ENCODE measurements at places on chromosomes 16 and 17.

DNA sequence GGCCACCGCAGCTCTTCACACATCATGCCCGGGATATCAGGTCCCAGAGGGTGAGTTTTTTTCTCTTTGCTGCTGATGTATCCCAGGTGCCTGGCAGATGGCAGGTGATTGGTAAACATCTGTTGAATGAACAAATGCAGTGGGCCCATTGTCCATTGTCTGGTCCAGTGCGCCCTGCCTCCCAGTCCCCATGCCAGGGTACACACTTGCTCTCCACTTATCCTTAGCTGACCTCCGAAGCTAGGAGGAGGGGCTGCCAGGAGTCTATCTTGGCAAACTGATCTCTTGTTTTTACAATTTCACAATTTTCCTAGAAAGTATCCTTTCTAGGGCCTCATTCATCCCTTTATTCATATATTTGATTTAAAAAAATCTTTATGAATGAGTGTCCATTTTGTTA, 196.0 kb downstream of the RAB11FIP4 start:
- no peak for DNase-seq

GRCh38 chr16:49615576-49615975, 240.3 kb downstream of the ZNF423 start:
- no peak for DNase-seq

DNA sequence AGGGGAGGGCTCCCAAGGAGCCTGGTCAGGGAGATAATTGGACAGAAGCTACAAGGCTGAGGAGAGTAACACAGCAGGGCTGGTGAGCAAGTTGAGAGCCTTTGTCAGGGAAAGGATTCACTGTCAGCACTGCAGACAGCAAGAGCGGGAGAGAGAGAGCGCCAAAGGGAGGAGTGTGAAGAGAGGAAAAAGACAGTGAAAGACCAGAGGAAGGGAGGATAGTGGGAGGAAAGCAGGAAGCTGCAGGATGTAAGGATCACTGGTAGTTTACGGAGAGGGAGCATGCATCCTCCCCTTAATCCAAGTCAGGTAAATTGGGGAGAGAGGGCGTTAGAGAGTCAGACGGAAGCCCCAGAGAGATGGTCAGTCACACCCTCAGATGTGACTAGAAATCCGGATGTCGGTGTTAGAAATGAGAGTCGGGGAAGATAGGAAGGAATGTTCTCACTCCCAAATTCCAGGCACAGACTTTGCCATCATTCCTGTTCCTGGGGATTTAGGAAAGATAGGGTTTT, 13.8 kb upstream of the SPOP start:
- no peak for DNase-seq

- DNase-seq = no peak
These were observed 51.4 kb downstream of the CCDC57 start for GRCh38 chr17:82161216-82161615.

DNA sequence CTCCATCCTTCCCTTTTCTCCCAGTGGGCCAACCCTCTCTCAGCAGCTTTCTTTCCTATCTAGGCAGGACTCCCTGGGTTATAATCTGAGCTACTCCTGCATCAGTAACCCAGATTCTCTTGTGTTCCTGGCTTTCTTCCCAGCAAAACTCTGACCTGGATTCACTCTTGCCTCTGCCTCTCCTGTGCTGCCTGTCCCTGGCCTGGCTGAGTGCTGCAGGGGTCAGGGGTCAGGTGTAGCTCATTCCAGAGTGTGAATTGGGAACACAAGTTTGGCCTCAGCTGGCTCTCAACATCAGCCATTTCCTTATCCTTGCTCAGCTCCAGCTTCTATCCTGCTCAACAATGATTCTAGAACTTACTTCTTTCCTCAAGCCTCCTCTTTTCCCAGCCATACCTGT, 2.5 kb upstream of the ST6GALNAC2 start:
- DNase-seq = no peak

Data from glutamatergic neuron (in vitro differentiated cells).